WTC11 (cell line): ENCODE measurements at places on chromosomes 16 and 17. TPM values are rescaled to one million over a fixed set of nuclear protein-coding genes. Genes with fewer than 3 reads are reported as not detected.

RPL38 gene
- total RNA-seq, result 1,170 to 1,273 TPM (median 1,266 TPM) in 3 replicates

FBXO47 gene
- total RNA-seq, result not detected in 3 replicates

- H3K4me3 ChIP-seq, result peak overlapping the region; percentile 75
- no peak overlapping the region for H3K27ac ChIP-seq
- no peak for DNase-seq
- no peaks in the 10 kb centered on the region for H3K36me3 ChIP-seq
- H3K4me1 ChIP-seq, result peaks cover 12% of the 10 kb centered on the region
These were observed 615 bp downstream of the NHERF2 start for GRCh38 chr16:2027024-2028010.

- H3K27ac ChIP-seq, result peak overlapping the region; percentile 93
- DNase-seq, result no peak
- H3K27me3 ChIP-seq, result no peaks in the 10 kb centered on the region
- peaks cover 52% of the 10 kb centered on the region for H3K36me3 ChIP-seq
- no peak overlapping the region for H3K4me3 ChIP-seq
These were observed 19.3 kb downstream of the CARHSP1 start for GRCh38 chr16:8849411-8850011.

GRCh38 chr16:26645614-26646013, 421.1 kb upstream of the C16orf82 start:
- peaks cover 13% of the 10 kb centered on the region for H3K4me1 ChIP-seq
- no peak overlapping the region for H3K4me3 ChIP-seq
- H3K36me3 ChIP-seq, result no peaks in the 10 kb centered on the region
- H3K27me3 ChIP-seq, result no peaks in the 10 kb centered on the region

GRCh38 chr17:78173097-78173715, 4.8 kb downstream of the SYNGR2 start:
- no peak for DNase-seq
- peak overlapping the region; percentile 84 for H3K27ac ChIP-seq
- H3K4me3 ChIP-seq, result no peak overlapping the region
- H3K4me1 ChIP-seq, result peaks cover 52% of the 10 kb centered on the region
- H3K27me3 ChIP-seq, result no peaks in the 10 kb centered on the region

DNA sequence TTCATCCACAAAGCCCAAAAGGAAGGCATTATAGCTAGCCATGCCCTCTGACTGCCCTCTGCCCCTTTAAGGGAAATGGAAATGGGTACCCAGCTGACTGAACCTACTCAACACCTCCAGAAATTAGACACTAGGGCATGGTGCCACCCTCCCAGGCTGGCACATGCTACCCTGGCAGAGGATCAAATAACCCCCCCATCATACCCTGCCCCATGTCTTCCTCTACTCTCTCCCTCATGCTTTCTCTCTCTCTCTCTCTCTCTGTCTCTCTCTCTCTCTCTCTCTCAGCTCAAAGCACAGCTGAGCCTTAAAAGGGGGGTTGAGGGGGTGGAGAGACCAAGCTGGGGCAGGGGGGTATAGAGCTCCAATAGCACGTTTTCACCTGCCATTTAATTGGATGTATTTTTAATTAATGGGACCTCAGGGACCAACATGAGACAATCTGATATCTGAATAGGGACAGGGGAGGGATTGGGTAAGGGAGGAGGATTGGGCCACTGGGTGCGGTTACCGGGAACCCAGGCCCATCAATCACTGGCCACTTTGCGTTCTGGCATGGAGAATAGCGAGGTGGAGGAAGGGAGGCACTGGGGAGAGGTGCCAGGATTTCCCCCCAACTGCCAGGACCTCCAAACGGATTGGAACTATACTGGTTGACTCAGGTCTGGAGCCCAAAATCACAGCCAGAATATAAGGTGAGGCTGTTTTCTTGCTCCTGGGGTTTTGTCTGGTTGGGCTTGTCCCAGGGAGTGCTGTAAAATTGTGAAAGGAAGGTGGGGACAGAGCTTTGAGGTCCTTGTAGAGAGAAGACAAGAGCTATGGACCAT, 57.8 kb downstream of the NEUROD2 start:
- no peak overlapping the region for H3K27ac ChIP-seq
- no peak overlapping the region for H3K4me3 ChIP-seq
- H3K27me3 ChIP-seq, result no peaks in the 10 kb centered on the region; the same call in 1 of the 2 replicates
- H3K4me1 ChIP-seq, result no peaks in the 10 kb centered on the region
- no peak for DNase-seq
